ENCODE measurements at places on chromosomes 6 and 20. TPM values are rescaled to one million over a fixed set of nuclear protein-coding genes. Genes with fewer than 3 reads are reported as not detected.

The PRR18 gene
- not detected for total RNA-seq

DNA sequence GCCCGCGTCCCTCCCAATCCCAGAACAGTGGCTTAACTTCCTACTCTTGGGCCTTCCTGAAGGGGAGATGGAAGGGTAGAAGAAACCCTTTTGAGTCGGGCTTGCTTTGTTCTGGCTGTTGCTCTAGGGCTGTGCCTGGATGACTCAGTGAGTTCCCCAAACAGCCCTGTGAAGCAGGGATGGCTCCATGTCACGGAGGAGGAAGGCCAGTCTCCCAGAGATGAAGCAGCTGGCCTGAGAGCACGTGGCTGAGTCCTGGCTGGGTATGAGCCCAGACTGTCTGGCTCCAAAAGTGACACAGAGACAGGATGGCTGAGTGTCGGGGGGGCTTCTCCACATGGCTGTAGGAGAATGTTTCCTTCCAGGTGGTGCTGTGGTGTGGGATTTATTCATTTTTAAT, 4.6 kb downstream of the SYTL3 start:
- no peak for DNase-seq

GRCh38 chr6:41334482-41335040, 847 bp upstream of the NCR2 start:
- DNase-seq = no peak

The SLC35F1 gene
- total RNA-seq = 9.1 TPM

- no peak for DNase-seq
These were observed 761.2 kb upstream of the CHD6 start for GRCh38 chr20:42379385-42379784.

DNA sequence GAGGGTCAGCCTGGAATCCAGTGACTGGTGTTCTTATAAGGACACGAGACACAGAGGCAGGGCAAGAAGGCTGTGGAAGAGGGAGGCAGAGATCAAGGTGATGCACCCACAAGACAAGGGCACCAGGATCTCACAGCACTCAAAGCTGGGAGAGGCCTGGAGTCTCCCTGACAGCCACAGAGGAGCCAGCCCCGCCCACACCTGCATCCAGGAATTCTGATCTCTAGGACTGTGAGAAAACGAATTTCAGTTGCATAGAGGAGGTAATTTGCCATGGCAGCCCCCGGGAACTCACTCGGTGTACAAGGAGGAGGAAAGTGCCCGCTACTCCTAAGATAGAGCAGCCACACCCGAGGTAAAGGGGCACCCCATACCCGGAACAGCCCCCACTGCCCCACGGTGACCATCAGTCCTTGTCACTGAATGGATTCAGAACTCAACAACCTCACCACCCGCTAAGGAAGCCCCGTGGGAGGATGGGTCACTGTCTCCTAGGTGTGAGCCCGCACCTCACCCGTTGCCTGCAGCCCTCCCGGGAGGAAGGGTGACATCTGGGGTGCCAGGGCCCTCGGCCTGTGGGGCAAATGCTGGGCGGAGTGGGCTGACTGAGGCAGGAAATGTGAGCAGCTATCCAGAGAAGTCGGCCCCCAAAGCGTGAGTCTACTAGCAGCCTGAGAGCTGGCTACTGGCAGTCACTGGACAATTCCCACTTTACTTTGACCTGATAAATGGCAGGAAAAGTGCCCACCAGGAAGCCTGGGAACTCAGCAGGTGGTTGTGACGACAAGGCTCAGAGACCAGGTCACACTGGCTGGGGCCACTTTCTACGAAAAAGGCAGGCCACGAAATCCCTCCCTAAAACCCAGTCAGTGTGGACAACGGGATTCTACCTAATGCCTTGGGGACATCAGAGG, 22.4 kb downstream of the DLL1 start:
- no peak for DNase-seq

Measured in urinary bladder (tissue), 4 donors.